ENCODE measurements at places on chromosomes 12 and 14.

- no peak for DNase-seq
Observed at GRCh38 chr14:61593330-61593729, 102.0 kb upstream of the HIF1A start.

GRCh38 chr12:6818222-6818621 is 3.4 kb upstream of the GPR162 start:
- no peak for DNase-seq

DNA sequence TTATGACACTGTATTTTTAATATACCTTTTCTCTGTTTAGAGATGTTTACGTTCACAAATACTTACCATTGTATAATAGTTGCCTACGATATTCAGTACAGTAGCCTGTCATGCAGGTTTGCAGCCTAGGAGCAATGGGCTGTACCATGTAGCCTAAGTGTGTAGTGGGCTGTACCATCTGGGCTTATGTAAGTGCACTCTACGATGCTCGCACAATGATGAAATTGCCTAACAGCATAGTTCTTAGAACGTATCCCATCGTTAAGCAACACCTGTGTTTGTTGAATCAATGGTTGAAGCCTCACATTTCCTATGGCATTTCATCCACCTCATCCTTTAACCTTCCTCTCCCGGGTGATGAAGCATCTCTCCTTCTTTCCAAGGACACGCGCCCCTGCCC is 12.5 kb upstream of the EML1 start:
- DNase-seq = no peak

GRCh38 chr12:106188256-106188655 is 49.5 kb upstream of the NUAK1 start:
- no peak for DNase-seq

DNA sequence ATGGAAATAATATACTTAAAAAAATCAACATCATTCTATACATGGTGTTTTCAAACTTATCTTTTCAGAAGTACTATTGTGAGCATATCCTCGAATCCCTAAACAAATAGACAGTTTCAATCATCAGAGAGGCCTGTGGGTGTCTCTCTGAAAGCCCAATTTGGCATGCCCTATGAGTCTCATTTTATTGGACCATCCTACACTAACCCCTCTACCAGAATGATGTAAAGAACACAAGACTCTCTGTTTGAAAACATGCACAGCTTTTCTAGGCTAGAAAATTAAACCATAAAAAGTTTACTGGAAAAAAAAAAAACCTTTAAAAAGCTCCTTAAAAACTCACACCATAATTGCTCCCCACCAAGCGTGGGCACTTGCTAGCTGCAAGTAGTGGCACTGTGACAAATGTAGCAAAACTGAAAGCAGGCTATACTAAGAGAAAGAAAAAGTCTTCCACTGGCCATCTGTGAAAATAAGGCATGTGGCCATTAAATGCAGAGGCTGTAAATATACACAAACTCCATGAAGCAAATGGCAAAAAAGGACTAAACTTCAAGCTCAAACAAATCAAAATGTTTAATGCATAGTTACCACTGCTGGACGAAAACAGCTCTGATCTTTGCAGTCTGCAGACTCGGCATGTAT is 394.2 kb downstream of the SOX5 start:
- DNase-seq = no peak

GRCh38 chr14:50049703-50050570 is 66.4 kb downstream of the VCPKMT start:
- DNase-seq = no peak

Data from head of caudate nucleus (tissue), 42 donors.